ENCODE measurements at places on chromosomes 3 and 15.

- no peak for DNase-seq
Measured at GRCh38 chr3:34972481-34972880, 666.8 kb upstream of the ARPP21 start.

DNA sequence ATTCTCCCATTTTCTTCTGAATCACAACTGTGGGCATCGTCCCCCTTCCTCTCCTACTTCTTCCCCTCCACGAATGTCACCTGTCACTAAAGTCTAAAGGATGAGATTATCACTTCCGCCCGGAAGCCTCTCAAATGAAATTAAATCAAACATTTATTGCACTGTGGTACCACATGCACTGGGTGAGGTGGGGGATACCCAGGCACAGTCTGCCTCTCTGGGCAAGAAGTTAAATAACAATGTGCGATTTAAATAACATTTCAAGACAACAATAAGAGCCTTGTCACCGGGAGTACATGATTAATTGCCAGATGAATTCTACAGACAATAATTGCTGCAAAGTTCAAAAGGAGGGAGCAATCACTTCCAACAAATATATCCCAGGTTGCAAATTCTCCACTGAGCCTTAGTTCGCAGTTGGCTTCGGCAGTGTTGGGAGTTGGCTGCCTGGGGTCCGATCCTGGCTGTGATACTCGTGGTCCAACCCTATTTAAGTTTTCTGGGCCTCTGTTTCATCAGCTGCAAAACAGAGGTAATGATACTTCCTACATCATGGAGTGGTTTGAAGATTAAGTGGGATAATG lies 77.7 kb downstream of the FOXP1 start:
- no peak for DNase-seq

DNA sequence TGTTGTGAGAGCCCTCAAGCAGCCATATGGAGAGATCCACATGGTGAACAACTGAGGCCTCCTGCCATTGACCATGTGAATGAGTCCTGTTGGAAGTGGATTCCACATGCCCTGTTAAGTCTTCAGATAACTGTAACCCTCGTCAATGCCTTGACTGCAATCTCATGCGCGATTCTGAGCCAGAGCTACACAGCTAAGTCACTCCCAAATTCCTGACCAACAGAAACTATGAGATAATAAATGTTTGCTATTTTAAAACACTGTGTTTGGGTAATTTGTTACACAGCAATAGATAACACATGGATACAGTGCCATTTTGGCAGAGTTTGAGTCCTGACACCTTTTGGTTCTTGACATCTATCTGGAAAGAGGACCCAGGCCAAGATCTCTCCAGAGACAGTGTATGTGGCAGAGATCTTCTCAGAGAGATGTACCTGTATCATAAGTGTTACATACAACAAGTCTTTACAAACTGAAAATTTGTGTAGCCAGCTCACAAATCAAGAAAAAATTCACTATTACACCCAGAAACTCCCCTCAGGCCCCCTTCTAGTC lies 34.5 kb upstream of the BNC1 start:
- no peak for DNase-seq

DNA sequence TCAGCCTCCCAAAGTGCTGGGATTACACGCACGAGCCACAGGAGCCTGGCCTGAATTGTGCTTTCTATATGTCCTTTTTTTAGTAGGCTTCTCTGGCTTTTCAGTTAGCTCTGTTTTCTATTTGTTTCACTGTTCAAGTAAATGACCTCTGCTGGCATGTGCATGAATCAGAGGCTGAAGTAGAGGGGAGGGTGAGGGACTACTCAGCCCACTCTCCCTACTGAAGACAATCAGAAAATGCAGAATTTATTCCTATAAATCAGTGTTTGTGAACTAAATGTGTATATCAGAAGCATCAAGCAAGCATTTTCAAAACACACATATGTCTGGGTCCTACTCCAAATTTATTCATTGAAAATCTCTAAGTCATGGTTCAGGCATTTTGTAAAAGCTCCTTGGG lies 45.0 kb downstream of the ZMAT3 start:
- no peak for DNase-seq

- no peak for DNase-seq
Measured at GRCh38 chr3:45953536-45953935, 10.3 kb downstream of the CXCR6 start.

DNA sequence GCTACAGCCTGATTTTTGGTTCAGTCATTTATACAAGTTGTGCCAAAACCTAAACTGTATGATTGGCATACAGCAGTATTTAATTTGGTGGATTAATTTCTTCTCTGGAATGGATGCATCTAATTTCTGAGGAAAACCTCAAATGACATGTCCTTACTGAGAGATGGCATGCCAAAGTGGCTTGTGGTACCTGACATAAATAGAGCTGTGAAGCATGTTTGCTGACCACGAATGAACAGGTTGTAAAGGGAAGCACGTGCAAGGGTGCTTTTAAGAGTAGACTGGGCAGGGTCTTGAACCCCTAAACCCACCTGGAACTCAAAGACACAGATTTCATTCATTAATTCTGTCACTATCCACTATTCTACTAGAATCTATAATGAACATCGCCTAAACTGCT lies 77.2 kb downstream of the TP63 start:
- no peak for DNase-seq

GRCh38 chr15:77004189-77004588 lies 9.3 kb downstream of the PSTPIP1 start:
- no peak for DNase-seq

DNA sequence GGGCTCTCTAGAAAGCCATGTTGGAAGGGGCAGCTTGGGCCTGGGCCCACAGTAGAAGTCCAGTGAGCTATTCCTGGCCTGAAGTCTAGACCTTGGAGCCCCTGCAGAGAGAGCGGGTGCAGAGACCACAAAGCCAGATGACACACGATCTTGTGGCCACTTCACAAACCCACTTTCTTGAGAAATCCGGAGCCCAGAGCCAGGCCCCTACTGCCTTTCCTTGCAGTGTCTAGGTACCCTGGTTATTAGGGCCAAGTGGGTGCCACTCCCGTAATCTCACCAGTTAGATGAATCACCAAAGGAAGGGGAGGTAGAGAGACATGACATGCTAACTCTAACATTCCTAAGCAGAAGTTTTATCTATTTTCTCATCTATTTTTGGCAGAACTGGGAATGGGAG lies 72.5 kb upstream of the ADAMTSL3 start:
- DNase-seq, result no peak

DNA sequence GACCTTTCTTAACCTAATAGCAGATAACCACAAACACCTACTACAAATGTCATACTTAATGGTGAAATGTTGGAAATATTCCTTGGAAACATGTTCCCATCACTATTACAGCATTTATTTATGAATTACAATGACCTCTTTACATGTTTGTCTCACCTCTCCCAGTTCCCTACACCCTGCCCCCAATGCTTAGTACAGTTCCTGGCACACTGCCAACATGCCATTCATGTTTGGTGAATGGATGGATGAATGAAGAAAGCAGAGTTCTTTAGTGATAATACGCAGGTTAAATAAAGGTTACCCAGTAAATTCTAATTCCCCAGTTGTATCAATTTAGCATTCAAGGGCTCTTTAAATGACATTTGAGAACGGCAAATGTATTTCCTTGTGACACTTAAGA lies 259.9 kb upstream of the ATP11B start:
- DNase-seq, result no peak

GRCh38 chr3:45083023-45083422 lies 56.9 kb downstream of the CLEC3B start:
- DNase-seq, result no peak

- no peak for DNase-seq
Measured at GRCh38 chr3:54736459-54736858, 191.4 kb downstream of the LRTM1 start.

- DNase-seq, result peak; percentile 79
Measured at GRCh38 chr3:128617557-128618397, 32.8 kb downstream of the RPN1 start.

DNA sequence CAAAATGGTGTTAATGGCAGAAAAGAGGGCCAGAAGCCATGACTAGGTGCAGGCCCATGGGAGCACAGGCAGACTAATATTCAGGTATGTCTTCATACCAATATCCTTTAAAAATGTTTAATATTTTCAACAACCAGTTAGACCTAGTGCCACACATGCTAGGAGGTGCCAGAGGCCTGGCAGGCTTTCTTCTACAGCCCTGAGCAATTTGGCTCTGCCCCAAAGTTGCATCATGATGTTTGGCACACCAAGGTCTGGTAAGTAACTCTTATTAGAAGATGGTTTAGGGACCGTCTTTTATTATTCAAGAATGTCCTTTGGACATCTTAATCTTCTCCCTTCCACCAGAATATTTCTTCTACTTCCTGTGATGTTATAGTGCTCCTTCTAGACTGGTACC lies 34.8 kb downstream of the MITF start:
- no peak for DNase-seq

GRCh38 chr15:57580866-57581265 lies 10.8 kb upstream of the MYZAP start:
- no peak for DNase-seq

DNA sequence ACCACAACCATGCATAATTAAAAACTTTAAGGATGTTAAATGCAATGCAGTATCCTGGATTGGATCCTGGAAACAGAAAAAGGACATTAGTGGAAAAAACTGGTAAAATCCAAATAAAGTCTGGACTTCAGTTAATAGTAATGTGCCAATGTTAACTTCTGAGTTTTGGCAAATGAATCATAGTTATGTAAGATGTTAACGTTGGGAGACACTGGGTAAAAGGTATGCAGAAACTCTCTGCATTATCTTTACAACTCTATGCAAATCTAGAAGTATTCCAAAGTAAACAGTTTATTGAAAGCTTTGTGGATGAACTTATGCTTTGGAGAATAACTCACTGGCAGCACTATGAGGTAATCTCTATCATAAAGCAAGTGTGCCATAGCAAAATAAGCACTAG lies 357.4 kb downstream of the RORA start:
- DNase-seq, result peak; percentile 58

DNA sequence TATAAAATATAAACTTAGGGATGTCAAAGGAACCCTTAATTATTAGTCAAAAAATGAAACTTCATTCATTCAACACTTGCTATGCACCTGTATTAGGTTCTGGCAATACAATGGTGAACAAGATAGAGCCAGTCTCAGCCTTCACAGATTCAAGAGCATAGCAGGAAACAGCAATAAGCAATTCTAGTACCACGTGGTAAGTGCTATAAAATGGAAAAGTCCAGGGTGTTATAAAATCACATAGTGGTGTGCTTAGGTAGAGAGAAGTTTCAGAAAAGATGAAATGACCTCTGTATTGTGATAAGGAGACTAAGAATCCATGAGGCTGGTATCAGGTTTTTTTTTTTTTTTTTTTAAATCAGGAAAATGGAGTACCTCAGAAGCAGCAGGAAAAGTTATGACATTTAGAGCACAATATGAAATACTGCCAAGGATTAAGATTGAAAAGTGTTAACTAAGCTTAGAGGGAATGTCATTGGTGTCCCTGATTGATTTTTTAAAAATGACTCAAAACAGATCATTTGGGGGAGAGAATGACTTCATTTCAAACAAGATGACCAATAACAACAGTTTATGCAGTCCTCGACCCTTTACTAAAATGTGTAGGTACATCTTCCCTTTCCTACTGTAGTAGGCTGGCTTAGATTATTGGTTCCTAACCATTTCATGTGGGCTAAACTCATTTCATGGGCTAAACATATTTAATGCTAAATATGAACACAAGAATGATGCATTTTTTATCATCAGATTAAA lies 5.0 kb downstream of the TOMM70 start:
- no peak for DNase-seq

- DNase-seq, result no peak
Measured at GRCh38 chr3:11367143-11367693, 95.0 kb downstream of the ATG7 start.

- DNase-seq, result no peak
Measured at GRCh38 chr3:133208184-133208583, 170.0 kb downstream of the TMEM108 start.

GRCh38 chr3:129205109-129205832 lies 21.6 kb upstream of the CNBP start:
- DNase-seq, result no peak

DNA sequence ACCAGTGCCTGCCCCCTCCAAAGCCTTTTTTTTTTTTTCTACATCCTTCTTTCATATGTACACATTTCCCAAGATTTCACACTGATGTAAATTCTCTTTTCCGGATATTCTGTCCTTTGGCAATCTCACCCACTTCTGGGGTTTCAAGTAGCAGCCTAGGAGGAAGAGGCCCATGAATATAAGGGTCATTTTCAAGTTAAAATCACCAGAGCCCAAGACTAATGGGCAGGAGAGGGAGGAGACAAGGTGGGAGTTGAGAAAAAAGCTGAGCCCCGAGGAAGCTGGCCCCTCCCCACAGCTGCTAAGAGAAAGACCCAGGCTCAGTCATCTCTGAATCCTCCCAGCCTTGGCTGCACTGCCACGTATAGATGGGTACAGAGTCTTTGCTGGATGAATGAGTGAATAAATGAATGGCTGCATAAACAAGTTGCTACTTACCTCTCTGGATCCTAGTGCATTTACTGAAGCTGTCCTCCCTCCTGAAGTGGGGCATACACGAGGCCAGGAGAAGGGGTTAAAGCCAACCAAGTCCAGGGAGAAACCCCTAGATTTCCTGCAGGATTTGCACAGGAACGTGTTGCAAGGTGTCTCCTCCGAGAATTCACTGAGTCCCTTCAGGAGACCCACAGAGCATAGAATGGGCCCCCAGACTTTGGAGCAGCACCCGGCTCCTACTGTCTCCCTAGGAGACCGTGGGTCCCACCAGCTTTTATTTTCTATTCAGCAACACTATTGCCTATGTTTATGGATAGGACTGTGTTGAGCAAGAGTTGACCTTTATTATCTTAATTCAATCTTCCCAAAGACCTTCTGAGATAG lies 100.8 kb upstream of the LIPC start:
- DNase-seq, result no peak

DNA sequence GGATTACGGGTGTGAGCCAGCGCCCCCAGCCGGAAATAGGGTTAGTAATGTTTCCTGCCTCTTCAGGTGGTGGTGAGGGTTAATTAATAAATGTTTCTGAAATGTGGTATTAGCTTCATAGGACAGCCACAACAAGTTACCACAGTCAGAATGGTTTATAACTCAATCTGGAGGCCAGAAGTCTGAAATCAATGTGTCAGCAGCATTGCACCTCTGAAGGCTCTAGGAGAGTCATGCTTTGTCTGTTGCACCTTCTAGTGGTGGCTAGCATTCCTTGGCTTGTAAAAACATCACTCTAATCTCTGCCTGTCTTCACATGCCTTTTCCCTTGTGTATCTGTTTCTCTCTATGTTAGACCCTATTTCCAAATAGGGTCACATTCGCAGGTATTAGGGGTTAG lies 7.8 kb upstream of the RPSA start:
- DNase-seq, result no peak

- DNase-seq, result no peak
Measured at GRCh38 chr3:180684807-180685206, 5.5 kb upstream of the CCDC39 start.

DNA sequence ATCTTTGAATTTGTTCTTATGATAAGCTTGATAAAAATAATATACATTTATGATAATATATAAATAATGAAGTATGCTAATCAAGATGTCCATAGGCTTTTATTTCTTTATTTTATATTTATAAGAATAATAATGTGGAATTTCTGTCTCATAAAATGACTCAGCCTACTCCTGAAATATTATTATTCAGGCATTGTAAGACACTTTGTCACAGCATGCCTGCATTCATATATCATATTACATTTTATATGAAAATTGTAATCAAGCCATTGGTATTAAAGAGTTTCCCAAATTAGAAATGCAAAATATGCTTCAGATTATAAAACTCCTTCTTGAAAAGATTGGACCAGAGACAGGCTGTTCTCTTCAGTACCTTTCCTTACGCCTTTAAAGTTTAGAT lies 1303.7 kb upstream of the CADM2 start:
- no peak for DNase-seq

GRCh38 chr15:42036112-42036905 lies 15.5 kb upstream of the PLA2G4E start:
- DNase-seq, result no peak

GRCh38 chr3:57151021-57151449 lies 14.1 kb downstream of the IL17RD start:
- DNase-seq, result no peak
